ENCODE measurements at places on chromosomes 1 and 21.

DNA sequence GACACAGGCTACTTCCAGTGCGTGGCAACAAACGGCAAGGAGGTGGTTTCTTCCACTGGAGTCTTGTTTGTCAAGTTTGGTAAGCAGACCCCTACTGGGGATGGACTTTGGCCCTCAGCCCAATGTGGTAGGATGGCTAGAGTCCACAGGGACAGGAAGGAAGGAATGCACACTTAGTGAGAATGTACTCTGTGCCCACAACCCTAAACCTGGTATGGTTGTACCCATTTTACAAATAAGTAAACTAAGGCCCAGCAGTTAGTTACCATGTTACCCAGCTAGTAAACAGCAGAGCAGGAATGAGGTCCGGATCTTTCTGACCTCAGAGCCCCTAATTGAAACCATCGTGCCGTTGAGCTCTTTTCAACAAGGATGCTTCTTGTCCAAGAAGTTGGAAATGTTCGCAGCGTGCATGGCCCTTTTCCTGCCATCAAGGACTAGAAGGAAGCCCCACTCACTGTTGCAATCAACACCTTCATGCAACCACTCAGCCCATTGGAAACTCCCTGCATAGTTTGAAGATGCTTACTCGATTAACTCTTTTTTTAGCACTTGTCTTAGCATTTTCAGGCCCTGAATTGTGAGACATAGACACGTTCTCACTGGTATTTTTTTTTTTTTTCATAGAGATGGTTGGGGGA, 153.4 kb upstream of the UBE2U start:
- no peak for DNase-seq

DNA sequence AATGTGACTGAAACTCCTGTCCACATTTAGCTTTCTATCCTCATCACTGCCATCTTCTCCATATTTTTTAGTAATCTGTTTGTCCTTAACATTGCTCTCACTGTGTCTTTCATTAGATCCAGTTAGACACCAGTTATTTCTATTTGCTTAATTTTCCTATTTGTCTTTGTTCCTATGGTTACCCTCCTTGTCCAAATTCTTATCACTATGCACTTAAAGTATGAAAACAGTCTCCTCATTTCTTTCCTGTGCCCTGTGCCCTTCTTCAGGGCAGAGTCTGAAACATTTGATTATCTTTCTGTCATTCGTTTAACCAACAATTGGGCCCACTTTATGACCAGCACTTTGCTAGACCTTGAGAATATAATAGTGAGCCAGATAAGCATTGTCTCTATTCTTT, 64.2 kb downstream of the SLC30A7 start:
- DNase-seq, result no peak

- no peak for DNase-seq
Measured at GRCh38 chr1:194919146-194919545, 1689.1 kb downstream of the KCNT2 start.

DNA sequence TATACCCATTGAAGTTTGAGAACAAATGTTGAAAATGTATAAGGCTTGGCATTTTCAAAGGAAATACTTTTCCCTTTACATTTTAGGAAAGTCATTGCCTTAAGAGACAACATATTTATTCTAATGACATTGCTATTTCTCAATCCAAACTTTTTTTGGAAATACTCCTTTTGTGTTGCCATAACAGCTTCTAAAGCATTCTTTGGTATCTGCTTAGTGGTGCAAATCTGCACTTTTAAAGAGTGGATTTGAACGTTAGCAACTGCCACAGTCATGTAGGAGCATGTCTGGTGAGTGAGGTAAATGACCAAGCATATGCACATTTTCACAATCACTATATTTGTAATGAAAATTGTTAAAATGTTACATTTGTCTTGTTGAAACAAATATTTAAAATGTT, 124.4 kb upstream of the GORAB start:
- DNase-seq, result no peak

- no peak for DNase-seq
Measured at GRCh38 chr21:37557261-37557950, 190.8 kb downstream of the DYRK1A start.

Data from Ammon's horn (tissue), 1 donor.